Activated T-cell treated with anti-CD3 and anti-CD28 coated beads, Interleukin-2, amount 50 U/mL, for 48 hours (primary cell): ENCODE measurements at places on chromosomes 6 and 20.

GRCh38 chr20:19757487-19758132 lies 448 bp upstream of the RIN2 start:
- no peak for DNase-seq

DNA sequence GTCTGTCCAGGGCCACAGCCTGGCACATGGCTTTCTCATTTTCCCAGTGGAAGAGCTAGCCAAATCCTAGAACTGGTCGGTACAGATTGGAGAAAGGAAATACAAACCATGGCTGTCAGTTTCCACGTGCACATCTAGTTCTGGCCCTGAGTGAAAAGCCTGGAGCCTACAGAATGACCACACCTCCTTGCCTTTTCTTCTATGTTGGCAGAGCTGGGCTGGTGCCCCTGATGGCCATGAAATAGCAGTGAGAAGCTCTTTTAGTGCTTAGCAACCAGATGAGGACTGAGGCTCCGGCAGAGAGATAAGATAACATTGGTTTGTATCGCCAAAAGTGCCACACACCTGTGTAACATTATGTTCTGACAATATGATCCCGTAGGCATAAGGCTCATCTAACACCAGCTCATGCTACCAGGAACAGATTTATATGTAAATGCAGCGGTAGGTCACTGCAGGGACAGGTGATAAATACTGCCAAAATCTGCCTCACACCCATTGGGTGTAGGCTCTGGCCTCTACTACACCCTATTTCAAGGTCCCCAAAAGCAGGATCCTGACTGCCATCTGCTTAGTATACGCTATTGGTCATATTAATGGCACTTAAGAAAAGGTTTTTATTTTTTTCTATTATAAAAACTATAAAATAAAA lies 39.9 kb upstream of the TBC1D7 start:
- DNase-seq = no peak

DNA sequence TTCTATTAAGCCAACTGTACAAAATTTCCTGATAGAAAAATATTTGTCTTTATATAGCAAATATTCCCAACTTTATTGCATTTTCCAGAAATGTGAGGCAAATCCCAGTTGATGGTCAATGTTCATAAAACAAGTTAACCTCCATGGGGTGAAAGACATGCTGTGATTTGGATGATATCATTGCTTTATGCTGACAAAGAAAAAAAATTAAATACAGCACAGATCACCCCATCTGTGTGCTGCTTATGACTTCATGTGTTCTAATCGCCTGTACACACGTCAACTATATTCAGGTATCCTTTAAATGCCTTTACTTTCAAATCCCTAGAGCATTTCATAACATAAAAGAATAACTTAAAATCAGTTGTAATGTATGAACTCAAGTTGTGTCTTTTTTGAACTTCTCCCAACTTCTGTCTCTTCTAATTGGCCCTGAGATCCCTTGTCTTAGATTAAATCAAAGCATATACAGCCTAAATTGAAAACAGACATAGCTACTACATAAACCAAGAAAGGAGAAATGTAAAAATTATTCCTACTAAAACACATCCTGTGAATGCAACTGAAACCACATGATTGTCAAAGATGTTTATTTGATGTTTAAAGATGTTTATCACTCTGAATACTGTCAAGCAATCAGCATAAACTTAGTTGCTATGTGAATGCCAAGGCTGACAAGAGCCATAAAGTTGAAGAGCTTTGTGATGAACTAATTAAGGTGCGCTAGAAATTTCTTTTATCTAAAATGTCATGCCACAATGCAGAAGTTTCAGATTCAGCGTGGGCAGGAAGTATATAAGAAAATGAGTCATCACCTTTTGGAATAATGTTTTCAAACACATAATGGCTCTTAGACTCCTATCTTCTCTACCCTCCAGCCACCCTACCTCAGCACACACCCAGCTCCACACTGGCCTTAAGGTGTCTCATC lies 68.7 kb downstream of the FILIP1 start:
- no peak for DNase-seq

GRCh38 chr6:108937170-108937569 lies 88.9 kb downstream of the ARMC2 start:
- no peak for DNase-seq

DNA sequence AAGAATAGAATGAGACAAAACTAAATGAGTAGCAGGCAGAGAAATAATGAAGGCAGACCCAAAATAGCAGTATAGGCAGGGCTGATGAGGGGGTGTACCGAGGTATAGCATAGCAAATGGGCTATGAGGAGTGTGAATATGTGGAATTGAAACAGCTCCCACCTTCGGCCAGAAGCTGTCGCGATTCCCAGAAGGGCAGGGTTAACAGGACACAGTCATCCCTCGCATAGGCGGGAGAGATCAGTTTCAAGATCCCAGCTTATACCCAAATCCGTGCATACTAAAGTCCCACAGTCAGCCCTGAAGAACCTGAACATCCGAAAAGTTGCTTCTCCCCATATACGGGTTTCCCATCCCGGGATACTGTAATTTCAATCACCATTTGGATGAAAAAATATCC lies 82.7 kb downstream of the PTPRK start:
- no peak for DNase-seq

DNA sequence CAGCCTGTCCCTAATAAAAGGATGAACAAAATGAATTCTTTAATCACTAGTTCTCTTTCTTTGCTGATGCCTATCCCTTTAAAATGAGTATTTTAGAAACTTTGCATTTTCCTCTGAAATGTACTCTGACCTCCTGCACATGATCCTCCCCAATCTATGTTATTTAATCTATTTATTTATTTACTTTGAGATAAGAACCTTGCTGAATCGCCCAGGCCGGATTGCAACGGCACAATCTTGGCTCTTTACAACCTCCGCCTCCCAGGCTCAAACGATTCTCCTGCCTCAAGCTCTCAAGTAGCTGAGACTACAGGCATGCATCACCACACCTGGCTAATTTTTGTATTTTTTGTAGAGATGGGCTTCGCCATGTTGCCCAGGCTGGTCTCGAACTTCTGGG lies 27.9 kb downstream of the ADTRP start:
- DNase-seq = no peak

DNA sequence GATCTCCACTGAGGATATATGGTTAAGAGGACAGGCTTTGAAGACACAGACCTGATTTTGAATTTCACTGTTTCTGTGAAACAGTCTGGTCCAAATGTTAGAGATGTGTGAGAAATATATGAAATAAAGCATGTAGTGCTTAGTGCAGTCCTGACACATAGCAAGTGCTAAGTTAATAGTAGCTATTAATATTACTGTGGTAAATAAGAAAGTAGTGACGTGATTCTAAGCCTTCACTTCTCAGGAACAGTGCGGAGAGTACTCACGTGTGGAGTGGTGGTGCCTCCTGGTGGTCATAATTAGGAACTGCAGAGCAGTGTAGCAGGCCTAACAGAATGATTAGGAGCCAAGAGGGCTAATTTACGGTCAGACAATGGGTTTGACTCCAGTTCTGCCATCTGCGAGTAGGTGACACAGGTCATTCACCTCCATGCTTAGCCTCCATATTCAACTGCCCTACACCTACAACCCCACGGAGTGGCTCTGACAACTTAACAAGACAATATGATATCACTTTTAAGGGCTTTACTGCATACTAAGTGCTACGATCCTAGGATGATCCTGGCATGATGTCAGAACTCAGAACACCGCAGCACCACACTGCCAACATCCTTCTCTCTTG lies 106.2 kb downstream of the JPH2 start:
- peak; percentile 84 for DNase-seq

DNA sequence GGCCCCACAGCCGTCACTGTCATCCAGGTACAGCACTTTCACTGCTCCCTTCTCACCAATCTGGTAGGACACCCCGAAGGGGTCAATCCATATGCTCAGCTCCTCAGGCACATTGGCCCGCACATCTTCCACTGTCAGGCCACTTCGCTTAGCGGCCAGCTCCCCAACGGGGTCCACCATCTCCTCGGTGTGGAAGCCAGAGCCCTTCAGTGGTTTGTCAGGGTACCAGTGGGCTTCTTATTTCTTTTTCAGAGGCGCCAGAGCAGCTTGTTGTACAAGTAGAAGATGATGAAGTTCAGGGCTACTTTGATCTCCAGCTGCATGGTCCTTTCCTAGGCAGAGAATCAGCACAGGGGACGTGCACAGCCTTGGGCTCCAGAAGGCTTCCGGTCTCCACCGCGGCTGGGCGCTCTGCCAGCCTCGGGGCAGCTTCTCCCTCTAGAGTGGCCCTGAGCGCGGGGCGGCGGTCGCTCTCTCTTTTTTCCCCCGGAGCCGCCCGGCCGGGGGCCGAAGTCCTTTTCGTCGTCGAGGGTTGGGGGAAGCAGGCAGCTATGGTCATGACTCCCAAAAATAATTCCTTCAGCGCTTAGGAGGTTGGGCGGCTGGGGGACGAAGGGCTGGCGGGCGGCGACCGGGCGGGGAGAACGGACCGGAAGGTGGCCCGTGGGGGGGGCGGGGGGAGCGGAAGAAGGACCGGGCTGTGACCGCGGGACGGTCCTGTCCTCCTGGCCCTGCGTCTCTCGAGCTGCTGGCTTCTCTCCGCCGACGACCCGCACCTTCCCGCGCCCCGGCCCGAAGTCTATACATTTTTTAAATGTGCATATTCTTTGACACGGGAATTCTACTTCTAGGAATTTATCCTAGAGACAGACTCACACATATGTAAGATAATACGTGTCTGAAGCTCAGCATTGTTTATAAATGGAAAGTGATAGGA lies 6.5 kb upstream of the ZSCAN9 start:
- peak; percentile 44 for DNase-seq

GRCh38 chr6:133855991-133856370 lies 32.9 kb upstream of the TCF21 start:
- no peak for DNase-seq

GRCh38 chr20:61439251-61439650 lies 187.2 kb downstream of the CDH4 start:
- DNase-seq = no peak

GRCh38 chr20:25221592-25222460 lies 26.1 kb upstream of the PYGB start:
- DNase-seq = no peak

DNA sequence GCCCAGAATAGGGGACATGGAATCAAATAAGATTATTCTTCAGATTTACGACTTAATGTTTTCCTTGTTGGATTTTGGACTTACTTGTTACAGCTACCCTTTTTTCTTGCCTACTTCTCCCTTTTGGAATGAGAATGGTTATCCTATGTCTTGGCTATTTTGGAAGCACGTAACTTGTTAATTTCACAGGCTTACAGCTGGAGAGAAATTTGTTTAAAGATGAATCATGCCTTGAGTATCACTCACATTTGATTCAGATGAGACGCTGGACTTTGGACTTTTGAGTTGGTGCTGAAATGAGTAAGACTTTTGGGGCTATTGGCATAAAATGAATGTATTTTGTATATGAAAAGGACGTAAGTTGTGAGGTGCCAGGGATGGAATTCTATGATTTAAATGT lies 83.3 kb downstream of the SMPDL3A start:
- DNase-seq = no peak

- DNase-seq = peak; percentile 50
Observed at GRCh38 chr6:34056305-34057108, 89.4 kb downstream of the GRM4 start.

- DNase-seq = no peak
Observed at GRCh38 chr6:7759320-7759719, 33.4 kb downstream of the BMP6 start.

- DNase-seq = peak; percentile 41
Observed at GRCh38 chr20:10217721-10218410, 764 bp upstream of the SNAP25 start.

DNA sequence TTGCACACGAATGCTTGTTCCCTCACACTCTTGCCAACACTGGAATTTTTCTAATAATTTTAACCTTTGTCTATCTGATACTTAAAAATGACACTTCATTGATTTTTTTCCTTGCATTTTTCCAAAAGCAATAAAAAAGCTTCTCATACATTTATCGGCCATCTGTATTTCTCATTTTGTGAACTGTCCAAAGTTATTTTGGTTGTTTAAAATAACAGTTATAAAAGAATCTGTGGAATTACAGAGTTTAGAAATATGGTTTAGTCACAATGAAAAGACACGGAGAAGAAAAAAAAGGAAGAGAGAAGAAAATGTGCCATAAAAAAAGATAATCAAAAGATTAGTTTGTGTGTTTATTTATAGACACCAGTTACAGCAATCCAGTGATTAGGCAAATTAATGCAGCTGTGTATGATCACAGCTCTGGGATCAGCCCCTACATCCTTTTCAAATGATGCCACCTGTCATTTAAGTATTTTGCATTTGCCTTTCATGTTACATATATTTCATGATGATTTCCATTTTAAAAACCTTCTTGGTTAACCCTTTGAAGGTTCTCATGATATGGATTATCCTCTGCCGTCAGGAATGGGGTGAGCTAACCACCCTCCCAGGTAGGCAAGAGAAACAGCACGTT lies 171.7 kb downstream of the BACH2 start:
- DNase-seq = no peak

- DNase-seq = no peak
Observed at GRCh38 chr20:21715193-21715881, 9.9 kb downstream of the PAX1 start.

DNA sequence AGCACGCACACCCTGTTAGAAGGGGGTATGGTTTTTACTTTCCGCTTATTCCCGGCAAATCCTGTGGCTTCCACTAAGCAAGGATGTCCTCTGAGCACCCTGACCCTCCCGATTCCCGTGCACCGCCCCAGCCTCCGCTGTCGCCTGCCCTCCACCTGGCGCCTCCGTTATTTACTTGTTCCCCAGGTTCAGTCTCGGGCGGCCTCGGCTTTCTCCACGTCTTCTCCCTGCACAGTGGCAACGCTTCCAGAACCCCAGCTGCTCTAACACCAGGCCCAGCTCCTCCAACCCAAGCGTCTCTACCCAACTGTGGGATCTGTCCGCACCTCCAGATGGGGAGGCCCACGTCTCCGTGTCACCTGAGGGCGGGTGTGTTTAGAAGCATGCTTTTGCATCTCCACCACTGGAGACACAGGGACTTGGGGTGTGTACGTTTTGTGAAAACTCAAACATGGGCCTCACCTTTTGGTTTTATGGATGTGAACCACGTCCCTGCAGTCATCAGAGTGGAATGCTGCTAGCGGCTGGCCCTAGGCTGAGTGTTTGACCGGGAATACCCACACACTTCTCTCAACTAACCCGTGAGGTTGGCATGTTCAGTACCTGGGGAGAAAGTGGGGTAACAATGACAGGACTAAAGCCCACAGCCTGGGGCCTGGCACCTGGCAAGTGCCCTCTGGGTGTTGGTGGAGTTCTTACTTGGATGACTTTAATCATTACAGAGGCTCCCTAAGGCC lies 79.9 kb downstream of the THBS2 start:
- DNase-seq = no peak

- peak; percentile 61 for DNase-seq
Observed at GRCh38 chr20:20368418-20369249, 730 bp downstream of the INSM1 start.
